ENCODE measurements at places on chromosomes 4 and X.
A peak's percentile ranks its signal among the peaks of the same experiment; 100 is the strongest.

- DNase-seq = no peak
Measured at GRCh38 chr4:120526033-120526432, 396.5 kb downstream of the PRDM5 start.

- no peak for DNase-seq
Measured at GRCh38 chr4:78409612-78410202, 141.9 kb upstream of the ANXA3 start.

DNA sequence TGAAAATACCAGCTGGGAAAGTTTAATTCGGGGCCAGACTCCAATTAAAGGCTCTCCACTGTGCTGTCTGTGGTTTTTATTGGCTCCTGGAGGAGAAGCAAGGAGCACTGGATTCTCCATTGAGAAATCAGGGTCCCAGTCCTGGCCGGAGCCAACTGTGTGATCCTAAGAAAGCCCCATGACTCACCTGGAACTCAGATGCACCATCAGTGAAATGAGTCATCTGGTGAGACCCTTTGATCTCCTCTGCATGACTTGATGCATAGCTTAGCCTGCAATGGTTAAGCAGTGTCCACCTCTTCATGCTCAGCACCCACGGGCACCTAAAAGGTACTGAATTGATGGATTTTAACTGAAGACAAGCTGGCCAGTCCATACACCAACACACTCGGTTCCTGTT is 119.2 kb upstream of the VCX3B start:
- DNase-seq = no peak

- no peak for DNase-seq
Measured at GRCh38 chr4:139934057-139934707, 219.8 kb downstream of the MAML3 start.

DNA sequence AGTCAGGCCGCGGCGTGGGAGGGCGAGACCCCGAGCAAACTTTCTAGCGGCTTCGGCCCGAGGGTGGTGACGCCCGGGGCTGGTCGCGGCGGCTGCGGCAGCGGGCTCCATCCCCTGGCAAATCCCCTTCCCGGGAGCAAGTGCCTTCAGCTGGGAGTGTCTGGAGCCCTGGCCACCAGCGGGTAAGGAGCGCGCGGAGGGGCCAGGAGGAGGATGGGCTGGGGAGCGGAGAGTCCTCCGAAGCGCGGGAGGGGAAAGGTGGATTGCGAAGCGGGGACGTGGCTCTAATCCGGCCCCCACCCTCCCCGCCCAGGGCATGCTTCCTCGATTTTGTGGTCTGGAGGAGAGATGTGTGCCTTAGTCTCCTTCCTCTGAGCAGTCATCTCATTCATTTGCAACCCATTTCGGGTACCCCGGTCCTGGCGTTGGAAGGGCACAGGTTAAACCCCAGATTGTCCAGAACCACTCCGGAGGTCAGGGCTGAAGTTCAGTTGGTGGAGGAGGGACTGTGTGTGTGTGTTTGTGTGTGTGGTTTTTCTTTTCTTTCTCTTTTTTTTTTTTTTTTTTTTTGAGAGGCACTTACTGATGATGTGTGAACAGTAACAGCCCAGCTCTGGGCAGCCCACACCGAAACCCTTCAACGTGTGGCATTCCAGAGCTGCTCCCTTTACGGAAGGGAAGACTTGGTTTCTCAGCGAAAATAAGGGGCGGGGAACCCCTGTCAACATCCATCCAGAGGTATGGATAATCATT is 516 bp downstream of the SGMS2 start:
- peak; percentile 4 for DNase-seq

DNA sequence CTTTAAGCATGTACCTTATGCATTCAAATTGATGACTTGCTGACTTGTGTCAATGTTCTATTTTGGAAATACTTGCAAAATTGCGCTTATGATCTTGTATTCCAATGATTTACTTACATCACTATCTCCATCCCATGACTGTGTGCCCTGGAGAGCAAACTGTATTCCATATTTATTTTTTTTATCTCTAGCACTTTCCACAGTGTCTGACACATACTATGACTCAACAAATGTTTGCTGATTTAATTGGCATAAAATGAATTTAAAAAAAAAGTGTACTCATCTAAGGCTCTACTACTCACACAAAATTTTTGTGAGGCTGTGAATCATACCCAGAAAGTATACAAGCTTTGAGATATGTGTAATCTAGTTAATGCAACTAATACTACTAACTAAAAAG is 1066.8 kb upstream of the ADGRL3 start:
- DNase-seq = no peak

DNA sequence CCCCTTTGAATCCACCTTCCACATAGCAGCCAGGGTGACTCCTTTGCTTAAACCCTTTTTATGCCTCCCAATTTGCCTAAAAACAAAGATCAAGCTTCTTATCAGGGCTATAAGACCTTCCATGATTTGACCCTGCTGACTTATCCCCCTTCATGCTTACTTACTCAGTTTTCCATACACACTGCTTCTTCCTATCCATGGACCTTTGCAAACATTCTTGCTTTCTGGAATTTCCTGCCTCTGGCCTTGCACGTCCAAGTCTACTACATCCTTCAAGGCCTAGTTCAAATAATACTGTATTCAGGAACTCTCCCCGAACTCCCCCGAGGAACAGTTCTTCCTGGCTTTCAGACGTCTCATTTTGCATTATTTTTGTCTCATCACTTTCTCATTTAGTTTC is 31.8 kb downstream of the RAP2C start:
- DNase-seq = no peak

DNA sequence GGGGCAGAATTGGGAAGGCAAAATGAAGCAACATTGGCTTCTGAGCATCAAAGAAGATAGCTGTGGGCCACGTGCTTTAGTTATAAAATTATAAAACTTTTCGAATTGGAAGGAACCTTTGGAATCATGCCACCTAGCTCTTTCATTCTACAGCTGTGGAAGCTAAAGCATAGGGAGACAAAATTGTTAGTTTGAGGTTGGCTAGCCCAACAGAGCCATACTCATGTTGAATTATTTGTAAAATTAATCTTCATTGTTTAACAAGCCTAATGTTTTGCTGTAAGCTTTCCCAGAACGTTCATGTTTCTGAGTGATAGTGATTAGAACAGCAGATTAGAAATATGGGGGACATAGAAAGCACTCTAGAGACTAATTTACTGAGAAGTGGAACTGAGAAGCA is 35.9 kb downstream of the HHIP start:
- no peak for DNase-seq

- no peak for DNase-seq
Measured at GRCh38 chr4:151922811-151923210, 162.0 kb upstream of the GATB start.

- no peak for DNase-seq
Measured at GRCh38 chr4:113040793-113041192, 8.7 kb upstream of the ANK2 start.

DNA sequence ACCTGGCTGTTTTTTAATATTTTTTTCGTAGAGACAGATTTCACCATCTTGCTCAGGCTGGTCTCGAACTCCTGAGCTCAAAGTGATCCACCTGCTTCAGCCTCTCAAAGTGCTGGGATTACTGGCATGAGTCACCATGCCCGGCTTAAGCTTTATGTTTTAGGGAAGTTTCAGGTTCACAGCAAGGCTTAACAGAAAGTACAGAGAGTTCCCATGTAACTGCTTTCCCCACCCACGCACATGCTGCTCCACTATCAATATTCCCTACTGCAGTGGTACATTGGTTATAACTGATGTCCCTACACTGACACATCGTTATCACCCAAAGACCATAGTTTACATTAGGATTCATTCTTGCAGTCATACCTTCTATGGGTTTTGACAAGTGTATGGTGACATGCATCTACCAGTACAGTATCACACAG is 62.7 kb downstream of the PRPS1 start:
- no peak for DNase-seq

DNA sequence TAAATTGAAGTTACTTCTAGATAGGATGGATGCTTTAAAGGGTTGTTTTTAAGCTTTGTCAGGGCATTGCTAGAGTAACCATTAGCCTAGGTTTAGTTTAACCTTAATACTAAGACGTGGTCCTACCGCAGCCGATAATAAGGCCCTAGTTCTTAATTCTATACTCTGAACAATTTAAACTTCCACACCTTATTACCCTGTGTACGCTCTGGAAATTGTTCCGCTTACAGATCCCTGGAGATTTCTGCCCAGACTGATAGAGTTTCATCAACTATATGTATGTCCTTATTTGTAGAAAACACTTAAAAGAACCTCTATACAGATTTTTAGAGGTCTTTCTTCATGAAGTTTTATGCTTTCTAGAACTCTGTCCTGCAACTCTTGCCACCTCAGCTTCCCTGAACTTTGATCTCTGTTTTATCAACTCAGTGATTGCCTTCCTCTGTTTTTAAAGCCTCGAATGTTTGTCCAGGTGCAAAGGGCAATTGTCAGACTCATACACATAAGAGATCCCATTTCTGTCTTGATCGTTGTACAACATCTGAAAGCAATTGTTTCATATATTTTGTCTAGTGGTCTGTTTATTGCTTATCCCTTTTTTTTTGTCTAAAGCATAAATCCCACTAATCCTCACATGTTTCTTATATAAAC is 71.1 kb upstream of the VCX start:
- no peak for DNase-seq

DNA sequence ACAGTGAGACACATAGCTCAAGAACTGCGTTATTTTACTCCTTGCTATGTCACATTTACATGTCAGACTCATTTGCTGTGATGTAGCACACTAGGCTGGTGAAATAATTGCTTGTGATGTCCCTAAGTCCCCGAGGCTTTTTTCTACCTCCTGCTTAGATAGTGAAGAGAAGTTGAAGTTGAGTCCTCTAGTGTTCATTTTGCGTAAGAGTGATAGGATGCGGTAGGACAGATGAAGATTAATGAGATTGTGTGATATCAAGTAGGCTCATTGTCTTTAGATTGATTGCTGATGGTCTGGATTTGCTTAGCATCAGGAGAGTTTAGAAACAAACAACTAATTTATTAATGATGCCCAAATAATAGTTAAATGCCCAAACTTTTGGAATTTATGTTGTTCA is 173.6 kb upstream of the NUDT6 start:
- DNase-seq = no peak

GRCh38 chr4:85790582-85790981 is 315.6 kb downstream of the ARHGAP24 start:
- no peak for DNase-seq

- no peak for DNase-seq
Measured at GRCh38 chrX:635428-636090, 5.0 kb downstream of the SHOX start.

GRCh38 chr4:32932156-32932555 is 2212.0 kb downstream of the PCDH7 start:
- DNase-seq = no peak

- DNase-seq = no peak
Measured at GRCh38 chrX:10648614-10649013, 28.2 kb upstream of the MID1 start.

DNA sequence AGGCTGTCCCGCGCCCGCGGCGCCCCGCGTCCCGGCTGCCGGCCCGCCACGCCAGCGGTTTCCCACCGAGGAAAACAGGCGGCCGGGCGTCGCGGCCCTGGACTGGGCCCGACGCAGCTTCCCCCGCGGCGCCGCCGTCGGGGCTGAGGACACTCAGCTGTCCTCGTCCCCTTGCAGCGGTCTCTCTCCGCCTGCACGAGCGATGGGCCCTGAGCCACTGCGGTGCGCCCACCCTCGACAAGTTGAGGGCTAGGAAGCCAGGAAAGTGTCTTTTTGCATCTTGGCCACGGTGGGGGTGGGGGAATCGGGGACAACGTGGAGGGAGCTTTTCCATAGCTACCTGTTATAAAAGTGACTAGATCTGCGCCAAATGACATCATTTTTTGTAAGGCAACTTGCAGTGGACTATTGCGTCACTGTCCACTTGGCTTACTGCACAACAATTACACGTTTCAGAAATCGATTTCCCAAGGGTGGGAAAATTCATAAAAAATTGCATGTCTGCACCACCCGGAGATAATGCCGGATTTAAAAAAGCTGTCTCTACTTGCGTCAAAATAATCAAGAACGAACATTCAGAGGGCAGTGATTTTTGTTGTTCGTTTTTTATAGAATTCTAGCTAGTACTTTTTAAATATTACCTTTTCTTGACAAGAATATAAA is 1.1 kb downstream of the KLHL15 start:
- no peak for DNase-seq

DNA sequence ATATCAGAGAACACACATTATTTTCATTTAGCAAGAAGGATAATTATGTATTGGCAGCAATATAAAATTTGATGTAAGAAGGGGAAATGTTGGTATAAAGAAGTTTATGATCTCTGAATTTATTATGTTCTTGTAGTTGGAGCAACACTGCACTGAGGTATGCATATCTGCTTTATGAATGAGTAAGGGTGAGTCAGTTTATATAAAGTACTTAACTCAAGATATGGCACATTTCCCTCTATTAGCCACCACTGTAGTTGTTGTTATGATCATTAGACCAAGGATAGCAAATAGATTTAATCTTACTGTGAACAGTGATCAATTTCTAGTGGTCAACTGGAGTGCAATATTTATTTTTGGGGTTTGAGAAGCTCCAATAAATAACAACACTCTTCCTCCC is 66.6 kb downstream of the SNX25 start:
- DNase-seq = no peak

DNA sequence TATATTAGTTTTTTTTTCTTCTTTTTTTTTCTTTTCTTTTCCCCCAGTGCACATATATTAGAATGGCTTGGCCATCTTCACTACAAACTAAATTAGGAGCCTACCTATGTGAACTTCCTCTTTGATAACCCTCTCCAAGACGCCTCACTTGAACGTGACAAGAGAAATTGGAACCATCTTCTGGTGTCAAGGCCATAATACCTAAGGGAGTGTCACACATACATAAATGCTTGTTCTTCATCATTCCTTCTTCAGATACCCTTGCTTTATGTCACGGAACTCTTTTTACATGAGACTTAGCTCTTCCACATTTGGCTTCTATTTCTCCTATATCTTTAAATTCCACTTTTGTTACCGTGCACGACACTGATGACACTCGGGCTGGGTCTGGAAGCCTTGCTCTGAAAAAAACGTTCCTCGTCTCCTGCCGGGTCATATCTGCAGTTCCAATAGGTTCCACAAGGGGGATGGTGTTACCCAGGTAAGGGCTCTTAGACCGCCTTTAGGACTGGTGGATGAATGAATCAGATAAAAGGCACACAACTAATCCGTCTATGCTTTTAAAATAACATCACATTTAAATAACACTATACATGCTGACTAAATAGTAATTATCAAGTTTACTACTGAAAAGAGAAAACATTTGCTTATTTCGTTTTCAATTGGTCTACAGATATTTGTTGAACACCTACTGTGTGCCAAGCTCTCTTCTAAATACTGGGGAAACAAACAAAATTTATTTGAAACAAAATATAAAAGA is 19.9 kb downstream of the DGAT2L6 start:
- peak; percentile 66 for DNase-seq

DNA sequence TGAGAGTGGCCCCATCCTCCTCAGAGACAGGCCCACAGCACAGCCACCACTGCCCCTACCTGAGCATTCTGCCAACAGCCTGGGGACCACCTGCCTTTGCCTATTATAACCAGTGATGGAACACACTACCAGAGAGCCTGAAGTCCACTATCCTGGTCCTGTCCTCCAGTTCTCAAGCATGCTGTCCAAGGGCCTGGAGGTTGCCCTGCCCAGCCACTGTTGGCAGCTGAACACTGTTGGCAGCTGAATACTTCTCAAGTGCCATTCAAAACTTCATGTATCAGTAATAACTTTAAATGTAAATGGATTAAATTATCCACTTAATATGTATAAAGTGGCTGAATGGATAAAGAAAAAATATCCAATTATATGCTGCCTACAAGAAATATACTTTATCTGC is 194.3 kb upstream of the JADE1 start:
- DNase-seq = no peak

- DNase-seq = no peak
Measured at GRCh38 chr4:152951348-152951747, 15.2 kb downstream of the FHDC1 start.

Data from B cell (primary cell).